A549 treated with Hydrocortisone at 1 μM for 4 hours (cell line): ENCODE measurements at places on chromosomes 4 and X. TPM values are rescaled to one million over a fixed set of nuclear protein-coding genes. Genes with fewer than 3 reads are reported as not detected.

NXF2 gene
- not detected in 5 replicates for total RNA-seq

RTL3 gene
- 0.06 to 0.14 TPM (median 0.08 TPM) in 5 replicates for total RNA-seq

KCNE5 gene
- total RNA-seq = 0.09 to 0.20 TPM (median 0.13 TPM) in 3 of 5 replicates, not detected in the others

SLC38A5 gene
- 0.18 to 0.38 TPM (median 0.26 TPM) in 5 replicates for total RNA-seq

CDKL5 gene
- 3.1 to 6.3 TPM (median 5.5 TPM) in 5 replicates for total RNA-seq

GUCY1A1 gene
- total RNA-seq = not detected in 5 replicates

PRDM5 gene
- total RNA-seq = 2.7 to 5.3 TPM (median 3.8 TPM) in 5 replicates

LUZP4 gene
- not detected in 5 replicates for total RNA-seq

UGT2A3 gene
- total RNA-seq = 0.03 to 0.14 TPM (median 0.07 TPM) in 5 replicates

SMIM31 gene
- 0.16 to 0.25 TPM (median 0.22 TPM) in 3 of 5 replicates, not detected in the others for total RNA-seq

SLC6A8 gene
- total RNA-seq = 10.0 to 14.5 TPM (median 12.6 TPM) in 5 replicates

RENBP gene
- total RNA-seq = 0.10 to 0.36 TPM (median 0.18 TPM) in 4 of 5 replicates, not detected in the other

PDZD4 gene
- 2.9 to 3.7 TPM (median 3.4 TPM) in 5 replicates for total RNA-seq

C4orf50 gene
- total RNA-seq = not detected in 5 replicates

IL2RG gene
- 0.09 to 0.32 TPM (median 0.23 TPM) in 3 of 5 replicates, not detected in the others for total RNA-seq

ABCG2 gene
- 16.5 to 22.0 TPM (median 17.0 TPM) in 5 replicates for total RNA-seq

UNC5C gene
- total RNA-seq = 0.02 TPM in 1 of 5 replicates, not detected in the others

CENPI gene
- 9.9 to 18.2 TPM (median 13.1 TPM) in 5 replicates for total RNA-seq

RBMX gene
- 203 to 292 TPM (median 220 TPM) in 5 replicates for total RNA-seq

LARP7 gene
- total RNA-seq = 23.0 to 37.6 TPM (median 25.0 TPM) in 5 replicates
